ENCODE measurements at places on chromosomes 11 and 22.

GRCh38 chr11:38456371-38456770, 1858.3 kb upstream of the RAG2 start:
- H3K4me3 ChIP-seq, result no peak overlapping the region
- H3K27me3 ChIP-seq, result no peaks in the 10 kb centered on the region
- no peak overlapping the region for H3K27ac ChIP-seq
- no peak for DNase-seq
- no peaks in the 10 kb centered on the region for H3K36me3 ChIP-seq

DNA sequence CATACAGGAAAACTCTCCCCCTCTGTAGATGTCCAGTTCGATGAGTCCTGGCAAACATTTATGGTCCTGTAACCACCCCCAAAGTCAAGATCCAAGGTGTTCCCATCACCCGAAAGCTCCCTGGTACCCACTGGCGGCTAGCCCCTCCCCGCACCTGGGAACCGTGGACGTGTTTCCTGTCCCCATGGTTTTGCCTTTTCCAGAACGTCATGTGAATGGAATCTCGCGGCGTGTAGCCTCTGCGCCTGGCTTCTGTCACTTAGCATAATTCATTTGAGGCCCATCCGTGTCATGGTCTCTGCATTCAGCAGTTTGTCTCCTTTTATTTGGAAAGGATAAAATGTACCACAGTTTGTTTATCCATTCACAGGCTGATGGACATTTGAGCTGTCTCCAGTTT, 106.3 kb downstream of the KCNQ1 start:
- no peak for DNase-seq
- no peaks in the 10 kb centered on the region for H3K4me1 ChIP-seq
- H3K27me3 ChIP-seq, result no peaks in the 10 kb centered on the region
- H3K36me3 ChIP-seq, result no peaks in the 10 kb centered on the region

- H3K36me3 ChIP-seq, result no peaks in the 10 kb centered on the region
- peak overlapping the region; percentile 90 for H3K4me3 ChIP-seq
- peak; percentile 94 for DNase-seq
- peak overlapping the region; percentile 63 for H3K27ac ChIP-seq
- H3K27me3 ChIP-seq, result no peaks in the 10 kb centered on the region
- peaks cover 18% of the 10 kb centered on the region for H3K4me1 ChIP-seq
Measured at GRCh38 chr11:76782531-76783293, 444 bp upstream of the TSKU start.

GRCh38 chr22:32916025-32916424, 114.5 kb downstream of the TIMP3 start:
- H3K27me3 ChIP-seq, result no peaks in the 10 kb centered on the region
- no peaks in the 10 kb centered on the region for H3K36me3 ChIP-seq
- H3K27ac ChIP-seq, result no peak overlapping the region
- DNase-seq, result no peak
- peaks cover 44% of the 10 kb centered on the region for H3K4me1 ChIP-seq

- H3K27ac ChIP-seq, result no peak overlapping the region
- H3K36me3 ChIP-seq, result no peaks in the 10 kb centered on the region
- H3K4me1 ChIP-seq, result peaks cover 14% of the 10 kb centered on the region
- peaks cover 37% of the 10 kb centered on the region for H3K27me3 ChIP-seq
- DNase-seq, result peak; percentile 49
- peak overlapping the region; percentile 50 for H3K4me3 ChIP-seq
Measured at GRCh38 chr11:36376009-36376887, 80.2 kb downstream of the PRR5L start.

GRCh38 chr11:69874984-69875624, 55.9 kb upstream of the FGF3 start:
- DNase-seq, result peak; percentile 13
- H3K4me1 ChIP-seq, result peaks cover 8% of the 10 kb centered on the region
- H3K36me3 ChIP-seq, result no peaks in the 10 kb centered on the region
- no peaks in the 10 kb centered on the region for H3K27me3 ChIP-seq
- no peak overlapping the region for H3K4me3 ChIP-seq

DNA sequence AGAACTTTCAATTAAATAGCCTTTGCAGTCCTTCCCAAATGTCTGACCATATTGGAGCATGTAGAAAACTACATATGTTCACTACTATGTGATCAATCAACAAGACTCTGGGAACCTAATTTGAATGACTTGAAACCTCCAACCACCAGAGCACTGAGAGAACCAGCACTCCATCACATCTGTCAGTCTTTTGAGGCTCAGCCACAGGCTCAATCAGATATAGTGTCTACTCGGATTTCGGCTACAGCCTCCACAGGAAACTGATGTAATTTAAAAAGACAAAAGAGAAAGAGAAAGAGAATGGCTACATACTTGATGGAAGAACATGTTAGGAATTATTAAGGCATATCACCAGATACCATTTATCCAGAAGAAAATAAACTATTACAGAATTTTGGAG, 859.0 kb downstream of the FAM181B start:
- no peak for DNase-seq
- no peak overlapping the region for H3K27ac ChIP-seq
- H3K27me3 ChIP-seq, result no peaks in the 10 kb centered on the region
- no peaks in the 10 kb centered on the region for H3K4me1 ChIP-seq
- no peak overlapping the region for H3K4me3 ChIP-seq
- H3K36me3 ChIP-seq, result no peaks in the 10 kb centered on the region

- H3K27me3 ChIP-seq, result no peaks in the 10 kb centered on the region
- no peaks in the 10 kb centered on the region for H3K36me3 ChIP-seq
- peaks cover 6% of the 10 kb centered on the region for H3K4me1 ChIP-seq
Measured at GRCh38 chr11:2217211-2218030, 45.8 kb upstream of the TH start.

- no peak overlapping the region for H3K4me3 ChIP-seq
- H3K36me3 ChIP-seq, result no peaks in the 10 kb centered on the region
- no peak overlapping the region for H3K27ac ChIP-seq
- no peak for DNase-seq
- no peaks in the 10 kb centered on the region for H3K27me3 ChIP-seq
Measured at GRCh38 chr11:74521666-74522252, 28.2 kb upstream of the LIPT2 start.

GRCh38 chr11:3916962-3917361, 61.5 kb downstream of the STIM1 start:
- no peaks in the 10 kb centered on the region for H3K4me1 ChIP-seq
- no peak overlapping the region for H3K27ac ChIP-seq
- no peaks in the 10 kb centered on the region for H3K36me3 ChIP-seq
- H3K27me3 ChIP-seq, result no peaks in the 10 kb centered on the region
- DNase-seq, result no peak

GRCh38 chr22:29319072-29319471, 3.6 kb upstream of the RASL10A start:
- no peak for DNase-seq
- no peak overlapping the region for H3K27ac ChIP-seq
- H3K4me1 ChIP-seq, result peaks cover 4% of the 10 kb centered on the region
- H3K36me3 ChIP-seq, result no peaks in the 10 kb centered on the region

DNA sequence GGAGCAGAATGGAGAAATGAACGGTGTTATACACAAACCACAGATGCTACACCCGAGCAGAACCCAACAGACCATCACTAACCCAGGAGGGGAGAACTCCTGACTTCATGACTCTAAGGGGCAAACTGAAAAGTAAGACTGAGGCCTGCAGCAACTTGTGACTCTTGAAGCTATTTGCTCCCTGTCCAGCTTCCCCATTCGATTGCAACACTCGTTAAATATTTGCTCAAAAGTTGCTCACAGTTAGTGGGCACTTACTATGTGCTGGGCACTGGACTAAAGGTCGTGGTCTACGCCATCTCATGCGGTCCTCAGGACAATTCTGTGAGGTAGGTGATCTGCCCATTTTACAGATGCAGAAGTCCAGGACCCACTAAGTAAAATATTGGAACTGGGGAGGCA, 9.5 kb upstream of the ADA2 start:
- DNase-seq, result no peak
- H3K4me3 ChIP-seq, result no peak overlapping the region
- peaks cover 13% of the 10 kb centered on the region for H3K27me3 ChIP-seq
- H3K36me3 ChIP-seq, result no peaks in the 10 kb centered on the region
- H3K4me1 ChIP-seq, result no peaks in the 10 kb centered on the region

DNA sequence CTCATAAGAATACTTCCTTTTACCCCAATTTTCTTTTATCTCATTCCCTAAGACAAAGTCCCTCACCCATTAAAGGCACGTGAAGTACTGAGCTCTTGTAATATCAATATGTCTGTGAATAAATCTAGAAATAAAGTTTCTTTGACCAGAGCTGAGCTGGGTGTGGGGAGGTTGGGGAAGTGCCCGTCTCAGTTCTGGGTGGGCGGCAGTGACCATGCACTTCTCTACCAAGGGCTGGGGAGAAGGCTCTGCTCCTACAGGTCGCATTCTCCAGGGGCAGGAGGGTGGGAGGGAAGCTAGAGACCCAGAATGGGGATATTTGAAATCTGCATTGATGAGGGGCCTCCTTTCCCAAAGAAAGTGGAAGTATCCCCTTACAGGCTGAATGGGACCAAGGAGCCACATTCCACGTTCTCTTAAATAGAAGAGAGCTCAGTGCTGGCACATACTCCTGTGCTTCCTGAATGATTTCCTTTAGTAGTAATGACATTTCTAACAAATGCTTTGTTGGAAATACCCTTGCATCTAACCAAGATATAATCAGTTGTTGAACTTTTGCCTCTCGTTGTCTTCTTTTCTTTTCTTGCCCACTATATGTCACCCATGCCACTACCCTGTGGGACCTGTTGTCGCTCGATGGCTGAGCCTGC, 16.1 kb downstream of the RBX1 start:
- peaks cover 20% of the 10 kb centered on the region for H3K36me3 ChIP-seq
- H3K4me3 ChIP-seq, result no peak overlapping the region
- no peak for DNase-seq
- no peaks in the 10 kb centered on the region for H3K27me3 ChIP-seq
- H3K4me1 ChIP-seq, result no peaks in the 10 kb centered on the region

GRCh38 chr11:64241491-64242374, 838 bp downstream of the FKBP2 start:
- peaks cover 15% of the 10 kb centered on the region for H3K4me1 ChIP-seq
- H3K27me3 ChIP-seq, result no peaks in the 10 kb centered on the region
- H3K36me3 ChIP-seq, result peaks cover 32% of the 10 kb centered on the region
- DNase-seq, result peak; percentile 95
- H3K27ac ChIP-seq, result peak overlapping the region; percentile 67
- H3K4me3 ChIP-seq, result peak overlapping the region; percentile 92

GRCh38 chr22:39289533-39289932, 29.9 kb downstream of the RPL3 start:
- H3K4me1 ChIP-seq, result peaks cover 7% of the 10 kb centered on the region
- H3K27ac ChIP-seq, result no peak overlapping the region
- H3K27me3 ChIP-seq, result no peaks in the 10 kb centered on the region
- H3K4me3 ChIP-seq, result no peak overlapping the region
- DNase-seq, result no peak

DNA sequence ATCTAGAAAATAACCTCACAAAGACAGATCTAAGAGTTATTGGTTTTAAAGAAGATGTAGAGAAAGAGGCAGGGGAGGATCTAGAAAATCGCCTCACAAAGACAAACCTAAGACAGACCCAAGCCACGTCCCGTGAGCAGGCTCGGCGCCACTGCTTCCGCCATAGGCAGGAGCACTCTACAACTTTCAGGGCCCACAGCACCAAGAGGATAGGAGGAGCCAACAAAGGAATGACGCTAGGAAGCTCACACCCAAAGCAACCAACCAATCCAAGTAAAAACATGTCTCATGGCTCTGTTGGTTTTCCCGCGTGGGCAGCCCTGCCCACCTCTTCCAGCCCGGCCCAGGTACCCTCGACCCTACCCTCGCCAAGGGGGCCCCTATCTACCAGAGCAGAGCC, 4167.4 kb upstream of the OR11H1 start:
- no peak for DNase-seq
- H3K36me3 ChIP-seq, result no peaks in the 10 kb centered on the region
- H3K27me3 ChIP-seq, result no peaks in the 10 kb centered on the region

DNA sequence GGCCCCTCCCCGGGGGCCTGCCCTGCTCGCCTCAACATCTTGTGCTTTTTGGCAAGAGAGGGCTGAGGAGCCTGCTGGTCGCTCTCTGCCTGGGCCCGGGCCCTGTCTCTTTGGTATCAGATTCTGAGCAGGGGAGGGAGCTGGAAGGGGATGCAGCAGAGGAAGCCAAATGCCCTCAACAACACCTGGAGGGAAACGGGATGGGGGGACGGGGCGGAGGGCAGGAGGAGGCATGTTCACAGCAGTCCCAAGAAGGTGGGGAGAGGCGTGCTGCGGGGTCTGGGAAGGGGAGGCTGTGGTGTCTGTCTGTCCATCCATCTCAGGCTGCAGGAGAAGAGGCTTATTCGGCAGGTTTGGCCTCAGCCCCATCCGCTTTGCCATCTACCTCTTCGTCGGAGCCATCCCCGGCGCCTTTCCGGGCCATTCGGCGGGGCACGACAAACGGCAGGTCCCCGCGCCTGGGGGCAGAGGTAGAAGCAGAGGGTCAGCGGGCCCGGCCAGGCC, 29.4 kb downstream of the APOL1 start:
- H3K4me3 ChIP-seq, result no peak overlapping the region
- H3K27me3 ChIP-seq, result no peaks in the 10 kb centered on the region
- no peaks in the 10 kb centered on the region for H3K4me1 ChIP-seq
- DNase-seq, result no peak
- no peak overlapping the region for H3K27ac ChIP-seq

DNA sequence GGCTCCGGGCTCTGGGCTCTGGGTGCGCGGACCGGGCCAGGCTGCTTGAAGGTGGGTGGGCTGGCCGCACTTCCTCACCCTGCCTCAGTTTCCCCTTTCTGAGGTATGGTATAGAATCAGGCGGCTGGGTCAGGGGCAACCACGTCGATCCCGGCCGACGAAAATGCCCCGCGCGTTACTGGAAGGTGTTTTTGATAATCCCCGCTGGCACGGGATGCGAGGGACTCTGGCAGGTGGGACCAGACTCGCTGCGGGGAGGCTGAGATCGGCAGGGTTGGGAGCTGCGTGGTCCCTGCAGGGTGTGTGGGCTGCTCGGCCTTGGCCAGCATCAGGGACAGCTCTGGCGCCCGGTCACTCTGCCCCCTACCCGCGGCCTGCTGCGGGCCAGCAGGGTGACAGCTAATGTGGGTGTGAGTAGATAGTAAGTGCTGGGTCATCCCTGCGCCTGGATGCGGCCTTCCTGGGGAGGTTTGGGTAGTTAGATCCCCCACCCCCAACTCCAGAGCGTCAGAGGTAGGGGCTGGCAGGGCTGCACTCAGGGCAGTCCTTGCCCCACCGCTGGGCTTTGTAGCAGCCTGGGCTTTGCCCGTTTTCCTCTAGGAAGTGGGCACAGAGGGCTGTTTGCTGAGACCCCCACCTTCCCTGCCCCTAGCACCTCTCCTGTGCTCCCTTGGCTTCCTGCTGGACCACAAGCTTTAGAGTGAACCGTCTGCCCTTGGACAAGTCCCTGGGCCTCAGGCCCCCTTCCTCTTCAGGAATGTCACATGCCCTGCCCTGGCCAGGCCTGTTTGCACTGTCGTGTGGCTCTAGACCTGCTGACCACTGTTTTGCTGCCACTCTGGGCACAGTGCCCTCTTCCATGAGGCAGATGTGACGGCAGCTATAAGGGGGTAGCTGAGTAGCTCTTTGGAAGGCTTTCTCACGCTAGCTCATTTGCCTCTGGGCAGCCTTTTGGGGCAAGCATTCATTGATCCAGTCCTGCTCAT, 579 bp downstream of the TANGO2 start:
- H3K4me3 ChIP-seq, result peak overlapping the region; percentile 90
- no peaks in the 10 kb centered on the region for H3K36me3 ChIP-seq
- H3K4me1 ChIP-seq, result peaks cover 27% of the 10 kb centered on the region
- H3K27ac ChIP-seq, result peak overlapping the region; percentile 32
- peak; percentile 75 for DNase-seq
- no peaks in the 10 kb centered on the region for H3K27me3 ChIP-seq

Measured in SK-N-SH (cell line).